Mesenteric fat pad (tissue), 1 donor: ENCODE measurements at places on chromosomes 13 and 19. TPM values are rescaled to one million over a fixed set of nuclear protein-coding genes. Genes with fewer than 3 reads are reported as not detected.

The SLC25A15 gene
- total RNA-seq, result 6.3 TPM

The PRR20A gene
- not detected for total RNA-seq

The BEST2 gene
- not detected for total RNA-seq

The ELSPBP1 gene
- total RNA-seq, result not detected

The C19orf73 gene
- total RNA-seq, result not detected

The ZGLP1 gene
- 0.55 TPM for total RNA-seq

The ZNF497 gene
- 0.19 TPM for total RNA-seq

- no peak for DNase-seq
Measured at GRCh38 chr13:83929157-83929556, 46.9 kb upstream of the SLITRK1 start.
